Hematopoietic multipotent progenitor cell (in vitro differentiated cells): ENCODE measurements at places on chromosomes 1 and 21.
A peak's percentile ranks its signal among the peaks of the same experiment; 100 is the strongest.

DNA sequence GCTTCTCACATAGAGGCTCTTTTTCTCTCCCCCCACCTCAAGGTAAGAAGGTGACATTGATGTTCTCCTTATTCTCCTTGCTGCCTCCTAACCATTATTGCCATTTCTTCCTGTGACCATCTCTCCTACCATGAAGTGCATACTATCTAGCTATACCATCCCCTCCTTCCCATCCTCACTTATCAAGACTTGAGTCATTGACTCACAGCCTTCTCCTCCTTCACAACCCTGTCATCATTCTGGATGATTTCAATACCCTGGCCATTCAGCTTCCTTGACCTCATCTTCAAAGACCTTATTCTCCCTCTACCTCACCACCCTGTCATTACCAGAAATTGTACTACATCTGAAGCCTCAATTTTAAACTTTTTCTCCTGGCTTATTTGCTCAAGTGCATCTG is 10.9 kb upstream of the HIPK1 start:
- DNase-seq = no peak

DNA sequence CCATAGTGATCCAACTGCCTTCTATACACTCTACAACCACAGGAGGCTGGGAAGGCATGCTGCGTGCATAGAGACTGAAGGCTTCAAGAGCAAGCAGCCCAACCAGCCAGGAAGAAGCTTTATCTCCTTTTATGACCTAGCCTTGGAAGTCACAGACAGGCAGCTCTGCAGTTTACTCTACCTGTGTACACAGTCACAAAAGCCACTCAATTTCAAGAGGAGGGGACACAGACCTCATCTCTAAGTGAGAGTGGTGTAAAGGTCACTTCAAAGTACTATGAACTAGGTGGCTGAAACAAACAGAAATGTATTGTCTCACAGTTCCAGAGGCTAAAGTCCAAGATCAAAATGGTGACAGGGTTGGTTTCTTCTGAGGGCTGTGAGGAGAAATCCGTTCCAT is 69.6 kb upstream of the GJB5 start:
- DNase-seq = no peak

GRCh38 chr1:92536980-92537884 is 50.5 kb upstream of the GFI1 start:
- DNase-seq = peak; percentile 34

GRCh38 chr1:35925741-35926140 is 5.2 kb upstream of the AGO3 start:
- DNase-seq = no peak

DNA sequence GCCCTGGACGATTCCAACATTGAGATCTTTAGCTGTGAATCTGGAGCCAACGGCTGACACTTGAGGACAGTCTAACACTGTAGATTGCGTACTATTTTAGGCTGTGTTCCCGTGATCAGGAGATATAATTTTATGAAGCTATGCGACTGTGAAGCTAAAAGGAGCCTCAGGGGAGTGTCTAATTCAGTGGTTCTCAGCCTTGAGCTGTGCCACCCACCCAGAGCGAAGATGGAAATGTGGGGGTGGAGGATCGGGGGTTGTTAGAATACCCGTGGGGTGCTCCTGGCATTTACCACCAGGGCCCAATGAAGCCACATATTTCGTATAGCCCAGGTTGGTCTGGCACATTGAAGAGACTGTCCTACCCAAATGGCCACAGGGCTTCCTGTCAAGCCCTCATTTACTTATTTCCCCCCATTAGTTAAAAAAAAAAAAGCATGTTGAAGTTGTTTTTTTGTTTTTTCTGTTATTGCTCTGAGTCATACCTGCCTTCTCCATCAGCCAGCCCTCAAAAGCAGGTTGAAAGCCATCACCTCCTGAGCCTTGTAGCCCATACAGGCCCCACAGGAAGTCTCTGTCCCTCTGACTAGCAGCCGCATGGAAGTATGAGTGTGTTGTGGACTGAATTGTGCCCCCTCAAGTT is 141.7 kb downstream of the GALNT2 start:
- no peak for DNase-seq
